ENCODE measurements at places on chromosomes 13 and 19.
A peak's percentile ranks its signal among the peaks of the same experiment; 100 is the strongest.

DNA sequence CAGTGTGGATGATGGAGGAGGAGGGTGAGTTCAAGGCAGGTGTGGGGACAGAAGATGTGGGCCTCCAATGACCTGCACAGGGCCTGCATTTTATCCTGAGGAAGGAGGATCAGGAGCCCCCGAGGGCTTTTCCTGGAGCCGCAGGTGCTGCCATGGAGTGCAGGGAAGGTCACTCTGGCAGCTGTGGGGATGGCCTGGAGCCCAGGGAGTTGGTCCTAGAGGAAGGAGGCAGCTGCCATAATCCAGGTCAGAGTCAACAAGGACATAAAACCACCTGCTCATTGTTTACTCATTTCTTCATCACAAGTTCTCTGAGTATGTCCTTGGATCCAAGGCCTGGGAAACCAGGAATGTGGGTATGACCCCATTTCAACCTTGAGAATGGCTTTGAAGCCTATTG is 87.2 kb downstream of the SCGB2B2 start:
- DNase-seq, result no peak

- DNase-seq, result no peak
These were observed 46.4 kb downstream of the SOX1 start for GRCh38 chr13:112113348-112113747.

GRCh38 chr13:50735071-50735470 is 108.4 kb downstream of the DLEU7 start:
- no peak for DNase-seq

DNA sequence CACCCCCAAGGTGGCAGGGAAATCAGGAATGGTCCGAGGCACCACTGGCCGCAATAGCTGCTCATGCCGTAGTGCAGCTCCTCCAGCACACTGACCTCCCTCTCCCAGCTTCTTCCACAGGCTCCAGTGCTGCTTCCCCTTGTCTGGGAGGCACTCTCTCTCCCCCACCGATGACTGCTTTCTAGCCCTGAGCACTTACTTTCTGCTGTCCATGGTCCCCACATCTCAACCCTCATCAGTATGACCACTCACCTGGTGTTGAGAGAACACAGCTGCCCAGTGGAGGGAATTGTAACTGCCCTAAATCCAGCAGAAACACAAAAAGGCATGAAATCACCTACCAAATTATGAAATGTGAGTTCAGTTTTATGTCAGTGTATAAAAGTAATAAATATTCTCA is 28.9 kb upstream of the TPP2 start:
- DNase-seq, result no peak

- DNase-seq, result no peak
These were observed 6.8 kb downstream of the PLEKHJ1 start for GRCh38 chr19:2229103-2230032.

- no peak for DNase-seq
These were observed 3.4 kb upstream of the CTU1 start for GRCh38 chr19:51111606-51112005.

DNA sequence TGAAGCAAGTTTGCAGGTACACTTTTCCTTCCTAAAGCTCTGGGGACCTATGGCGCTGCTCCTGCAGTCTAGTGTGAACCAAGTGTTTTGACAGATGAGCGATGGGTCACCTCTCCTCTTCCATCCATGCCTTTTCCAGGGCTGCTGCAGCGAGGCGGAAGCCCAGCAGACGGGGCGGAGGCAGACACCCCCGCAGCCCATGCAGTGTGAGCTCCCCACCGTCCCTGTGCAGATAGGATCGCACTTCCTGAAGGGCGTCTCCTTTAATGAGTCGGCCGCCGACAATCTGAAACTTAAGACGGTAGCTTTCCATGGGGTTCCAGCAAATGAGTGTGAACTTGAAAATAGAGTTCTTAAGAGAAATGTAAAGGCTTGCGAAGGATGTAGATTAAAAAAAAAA is 37.1 kb upstream of the GPI start:
- DNase-seq, result no peak

DNA sequence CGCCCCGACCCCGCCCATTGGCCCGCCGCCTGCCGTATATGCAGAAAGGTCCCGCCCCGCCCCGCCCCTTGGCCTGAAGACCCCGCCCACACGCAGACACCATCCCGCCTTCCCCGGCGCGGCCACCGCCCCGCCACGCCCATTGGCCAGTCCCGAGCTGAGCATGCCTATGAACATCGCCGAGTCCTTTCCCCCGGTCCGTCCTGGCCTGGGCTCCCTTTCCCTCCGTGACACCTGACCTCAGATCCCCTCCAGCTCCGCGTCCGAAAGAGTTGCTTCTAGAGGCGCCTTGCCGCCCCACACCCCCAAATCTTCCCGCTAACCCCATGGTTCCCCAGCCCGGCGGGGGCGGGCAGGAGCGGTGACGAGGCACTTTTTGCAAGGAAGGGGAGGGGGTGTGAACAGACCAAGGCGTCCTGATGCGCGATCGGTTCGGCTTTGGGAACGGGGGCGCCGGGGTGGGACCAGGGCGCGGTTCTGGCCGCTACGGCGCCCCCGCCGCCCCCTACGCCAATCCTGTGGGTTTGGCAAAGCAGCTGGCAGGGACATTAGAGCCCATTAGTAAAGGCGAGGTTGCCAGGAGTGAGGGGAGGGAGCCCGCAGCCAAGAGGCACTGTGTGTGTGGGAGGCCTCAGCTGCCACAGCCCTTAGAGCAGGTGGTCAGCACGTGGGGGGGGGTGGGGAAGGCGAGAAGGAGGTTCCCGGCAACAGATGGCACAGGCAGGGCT is 406 bp upstream of the NUMBL start:
- peak; percentile 97 for DNase-seq

- no peak for DNase-seq
These were observed 3.3 kb upstream of the RASA3 start for GRCh38 chr13:114135731-114136171.

DNA sequence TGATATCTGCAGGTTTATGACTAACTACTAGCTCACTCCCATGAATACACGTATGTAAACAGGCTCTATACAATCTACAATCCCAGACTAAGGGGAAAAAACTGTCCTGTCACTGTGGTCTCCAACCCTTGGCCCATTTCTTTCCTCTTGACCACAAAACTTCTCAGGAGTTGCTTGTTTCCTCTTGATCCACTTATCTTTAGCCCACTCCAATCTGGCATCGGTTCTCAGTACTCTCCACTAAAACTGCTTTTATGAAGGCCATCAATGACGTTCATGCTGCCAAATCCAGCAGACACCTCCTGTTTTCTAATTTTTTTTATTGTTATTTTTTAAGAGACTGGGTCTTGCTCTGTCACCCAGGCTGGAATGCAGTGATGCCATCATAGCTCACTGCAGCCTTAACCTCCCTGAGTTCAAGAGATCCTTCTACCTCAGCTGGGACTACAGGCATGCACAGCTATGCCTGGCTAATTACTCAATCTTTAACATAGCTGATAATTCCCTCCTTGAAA is 31.9 kb upstream of the USPL1 start:
- DNase-seq, result peak; percentile 69

DNA sequence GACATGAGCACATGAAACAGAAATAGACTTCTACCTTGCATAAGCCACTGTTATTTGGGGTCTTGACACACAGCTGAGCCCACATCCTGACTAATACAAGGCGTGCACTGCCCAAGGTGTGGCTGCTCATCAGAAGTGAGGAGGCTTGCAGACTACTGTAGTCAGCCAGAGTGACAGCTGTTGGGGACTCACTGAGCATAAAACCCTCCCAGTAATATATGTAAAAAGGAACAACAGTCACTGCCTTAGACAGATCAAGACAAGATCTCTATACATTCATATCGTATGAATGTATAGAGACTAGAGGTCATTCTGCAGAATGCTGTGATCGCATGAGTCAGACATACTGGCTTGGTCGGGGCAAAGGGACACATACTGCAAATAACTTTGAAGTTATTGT is 4.1 kb upstream of the C1QTNF9B start:
- no peak for DNase-seq

DNA sequence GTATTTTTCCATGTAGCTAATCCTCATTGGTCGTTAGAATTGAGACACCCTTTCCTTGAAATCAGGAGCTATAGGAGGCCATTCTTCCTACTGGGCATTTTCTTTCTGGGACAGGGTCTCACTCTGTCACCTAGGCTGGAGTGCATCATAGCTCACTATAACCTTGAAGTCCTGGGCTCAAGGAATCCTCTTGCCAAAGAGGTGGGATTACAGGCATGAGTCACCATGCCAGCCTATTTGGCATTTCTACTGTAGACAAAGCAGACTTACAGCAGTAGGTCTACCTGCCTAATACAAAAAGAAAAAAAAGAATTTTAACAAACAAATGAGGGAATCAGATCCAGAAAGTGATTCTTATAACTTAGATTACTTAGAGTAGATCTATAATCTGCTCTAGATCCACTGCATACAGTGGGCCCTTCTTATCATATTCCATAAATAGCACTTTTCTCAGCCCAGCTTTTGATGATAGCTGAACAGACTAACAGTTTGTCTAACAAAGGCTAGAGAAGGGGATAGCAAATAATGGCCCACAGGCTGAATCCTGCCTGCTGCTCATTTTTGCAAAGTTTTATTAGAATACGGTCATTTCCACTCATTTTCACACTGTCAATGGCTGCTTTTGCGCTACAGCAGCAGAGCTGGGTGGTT is 36.7 kb upstream of the USPL1 start:
- DNase-seq, result no peak

GRCh38 chr19:33627962-33628839 is 6.4 kb downstream of the CHST8 start:
- no peak for DNase-seq

DNA sequence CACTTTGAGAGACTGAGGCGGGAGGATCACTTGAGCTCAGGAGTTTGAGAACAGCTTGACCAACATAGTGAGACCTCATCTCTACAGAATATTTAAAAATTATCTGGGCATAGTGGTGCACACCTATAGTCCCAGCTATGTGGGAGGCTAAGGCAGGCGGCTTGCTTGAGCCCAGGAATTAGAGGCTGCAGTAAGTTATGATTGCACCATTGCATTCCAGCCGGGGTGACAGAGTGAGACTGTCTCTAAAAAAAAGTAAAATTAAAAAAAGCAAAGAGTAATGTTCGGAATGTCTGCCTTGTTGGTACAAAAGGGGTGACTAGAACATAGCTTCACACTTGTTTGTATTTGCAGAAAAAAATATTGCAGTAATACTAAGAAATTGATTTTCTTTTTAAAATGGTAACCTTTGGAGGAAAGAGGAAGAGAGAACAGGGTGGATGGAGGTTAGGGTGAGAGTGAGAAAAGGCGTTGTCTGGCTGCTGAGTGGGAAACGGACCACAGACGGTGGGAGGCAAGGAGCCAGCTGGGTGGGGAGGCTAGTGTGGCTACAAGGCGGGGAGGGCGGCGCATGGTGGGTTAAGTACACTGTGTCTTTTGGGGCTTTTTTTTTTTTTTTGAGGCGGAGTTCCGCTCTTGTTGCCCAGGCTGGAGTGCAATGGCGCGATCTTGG is 10.2 kb downstream of the PPP1R14A start:
- DNase-seq, result peak; percentile 70

- DNase-seq, result no peak
These were observed 26.8 kb downstream of the UBAC2 start for GRCh38 chr13:99227331-99227900.

DNA sequence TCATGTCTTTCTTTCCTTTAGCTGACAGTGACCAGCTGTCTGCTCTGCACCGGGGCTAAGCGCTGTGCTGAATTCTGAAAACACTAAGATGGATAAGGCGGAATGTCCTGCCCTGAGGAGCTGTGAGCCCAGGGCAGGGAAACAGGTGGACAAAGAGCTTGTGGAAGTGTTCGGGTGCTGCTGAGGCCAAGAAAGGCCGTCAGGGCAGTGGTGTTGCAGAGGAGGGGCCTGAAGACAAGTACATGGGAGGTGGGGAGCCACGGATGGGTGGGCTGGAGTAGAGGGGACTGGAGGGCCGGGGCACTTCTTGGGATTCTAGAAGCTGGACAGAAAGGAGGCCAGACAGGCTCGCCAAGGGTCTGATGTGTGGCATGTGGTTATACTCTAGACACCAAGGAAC is 66.2 kb upstream of the GPR183 start:
- DNase-seq, result no peak

- DNase-seq, result peak; percentile 31
These were observed 2358.4 kb downstream of the PCDH9 start for GRCh38 chr13:64871742-64872141.

Data from cardiac fibroblast (primary cell).